ENCODE measurements at places on chromosomes 7 and 10.

GRCh38 chr10:19299645-19300044 lies 251.0 kb downstream of the MALRD1 start:
- no peak for DNase-seq

GRCh38 chr7:27161721-27162560 lies 3.4 kb downstream of the HOXA9 start:
- no peak for DNase-seq

GRCh38 chr7:125020801-125021200 lies 91.2 kb upstream of the POT1 start:
- no peak for DNase-seq

GRCh38 chr10:50937230-50937907 lies 51.9 kb upstream of the A1CF start:
- no peak for DNase-seq

DNA sequence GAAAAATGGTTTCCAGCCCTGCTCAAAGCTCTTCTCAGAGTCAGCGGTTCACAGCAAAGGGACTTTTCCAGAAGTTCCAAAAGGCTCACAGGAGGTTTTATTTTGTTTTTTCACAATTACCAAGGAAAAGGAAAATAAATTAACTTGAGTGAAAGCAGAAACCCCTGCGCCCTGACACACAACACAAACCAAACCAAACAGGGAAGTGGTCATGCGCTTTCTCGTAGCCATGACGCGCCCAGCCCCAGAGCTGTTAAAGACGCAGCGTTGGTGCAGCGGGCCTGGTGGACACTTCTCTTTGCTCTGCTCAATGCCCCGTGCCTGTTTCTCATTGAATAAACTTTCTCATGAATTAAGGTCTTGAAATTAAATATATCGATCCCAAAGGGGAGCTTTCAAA lies 134.4 kb upstream of the LYZL2 start:
- DNase-seq = no peak

DNA sequence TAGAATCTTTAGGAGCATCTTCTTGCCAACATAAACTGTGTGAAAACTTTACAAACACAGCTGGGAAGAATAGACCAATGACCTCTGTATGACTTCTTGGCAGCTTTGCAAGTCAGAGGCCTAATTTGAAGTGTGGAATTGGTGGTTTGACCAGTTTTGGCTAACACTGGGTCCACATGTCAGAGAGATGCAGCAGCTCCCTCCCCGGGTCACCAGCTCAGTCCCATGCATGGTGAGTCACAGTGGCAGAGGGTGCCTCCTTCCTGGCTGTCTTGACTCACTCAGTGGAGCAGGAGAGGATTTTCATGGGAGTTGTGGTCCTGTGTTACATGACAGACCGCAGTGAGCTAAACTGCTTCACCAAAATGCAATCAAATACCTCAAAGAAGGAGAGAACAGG lies 8.2 kb upstream of the STARD3NL start:
- no peak for DNase-seq

GRCh38 chr7:101502466-101503098 lies 126.5 kb downstream of the MYL10 start:
- no peak for DNase-seq

- no peak for DNase-seq
Observed at GRCh38 chr7:5670183-5670935, 111.1 kb downstream of the RNF216 start.

- DNase-seq = no peak
Observed at GRCh38 chr10:116118847-116119246, 154.2 kb downstream of the GFRA1 start.
